Brain pericyte (primary cell): ENCODE measurements at places on chromosomes 4 and X.

GRCh38 chr4:81881855-81882621, 410.3 kb upstream of the RASGEF1B start:
- DNase-seq: no peak

- no peak for DNase-seq
These were observed 1904.9 kb downstream of the PCDH7 start for GRCh38 chr4:32624943-32625603.

- no peak for DNase-seq
These were observed 1765.8 kb downstream of the PCDH7 start for GRCh38 chr4:32485956-32486355.

- no peak for DNase-seq
These were observed 85.1 kb upstream of the UCP1 start for GRCh38 chr4:140653718-140654494.

- DNase-seq: no peak
These were observed 18.0 kb downstream of the GRK4 start for GRCh38 chr4:2981256-2981819.

GRCh38 chr4:110002326-110002725, 89.6 kb downstream of the EGF start:
- no peak for DNase-seq

DNA sequence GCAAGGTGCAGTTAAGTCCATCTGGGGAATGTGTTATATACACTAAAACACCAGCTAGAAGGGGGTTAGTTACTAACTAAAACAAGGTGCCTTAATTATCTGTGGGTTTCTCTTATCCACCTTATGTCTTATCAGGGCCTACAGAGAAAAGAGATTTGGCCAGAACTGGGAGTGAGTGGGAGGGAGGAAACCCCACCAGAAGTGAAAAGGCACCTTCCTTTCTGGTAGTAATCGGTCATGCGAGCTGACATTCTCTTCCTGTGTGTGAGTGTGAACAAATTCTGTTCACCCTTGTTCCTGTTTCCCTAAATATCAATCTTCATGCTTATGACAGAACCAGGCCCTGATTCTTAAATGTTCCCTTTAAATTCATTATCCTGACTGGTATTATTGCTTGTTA, 43.5 kb downstream of the SRPX2 start:
- no peak for DNase-seq

- DNase-seq: no peak
These were observed 481.7 kb upstream of the ATOH1 start for GRCh38 chr4:93346840-93347239.

- peak; percentile 79 for DNase-seq
These were observed 166.4 kb downstream of the DCLK2 start for GRCh38 chr4:150244600-150244999.
